ENCODE measurements at places on chromosomes 12 and 14. TPM values are rescaled to one million over a fixed set of nuclear protein-coding genes. Genes with fewer than 3 reads are reported as not detected.

KIF21A gene
- 93.1 TPM for total RNA-seq

SRRM4 gene
- 183 TPM for total RNA-seq

HOXC5 gene
- total RNA-seq, result not detected

FITM1 gene
- 0.66 TPM for total RNA-seq

PIWIL1 gene
- not detected for total RNA-seq

TCL1A gene
- not detected for total RNA-seq

Measured in glutamatergic neuron (in vitro differentiated cells).